ENCODE measurements at places on chromosomes 5 and 9.

- H3K4me3 ChIP-seq: no peak overlapping the region
- H3K4me1 ChIP-seq: no peaks in the 10 kb centered on the region
- DNase-seq: no peak
- H3K36me3 ChIP-seq: no peaks in the 10 kb centered on the region
- no peaks in the 10 kb centered on the region for H3K27me3 ChIP-seq
- H3K27ac ChIP-seq: no peak overlapping the region
Measured at GRCh38 chr5:145903113-145903512, 30.3 kb upstream of the GRXCR2 start.

DNA sequence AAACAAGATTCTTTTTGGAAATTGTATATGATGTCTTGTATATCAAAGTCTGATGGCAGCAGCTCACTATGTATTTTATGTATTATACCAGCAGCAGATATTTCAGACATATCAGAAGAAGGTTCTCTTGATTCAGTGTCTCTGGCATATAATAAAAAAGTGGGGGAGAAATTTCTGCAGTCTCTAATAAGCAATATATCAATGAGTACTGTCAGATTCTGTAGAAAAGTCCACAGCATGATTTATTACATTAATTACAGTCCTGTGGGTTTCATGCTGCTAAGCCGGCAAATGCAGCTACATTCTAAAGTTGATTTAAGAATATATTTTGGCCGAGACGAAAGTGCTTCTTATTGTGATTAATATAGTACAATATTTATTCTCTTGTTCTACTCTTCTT is 113.1 kb downstream of the KIAA1958 start:
- H3K27me3 ChIP-seq: no peaks in the 10 kb centered on the region
- no peaks in the 10 kb centered on the region for H3K36me3 ChIP-seq
- H3K27ac ChIP-seq: no peak overlapping the region
- H3K4me1 ChIP-seq: no peaks in the 10 kb centered on the region
- no peak for DNase-seq

GRCh38 chr5:94316916-94317838 is 301.2 kb downstream of the KIAA0825 start:
- H3K4me3 ChIP-seq: no peak overlapping the region
- H3K36me3 ChIP-seq: no peaks in the 10 kb centered on the region
- no peaks in the 10 kb centered on the region for H3K27me3 ChIP-seq
- H3K4me1 ChIP-seq: no peaks in the 10 kb centered on the region

- H3K27ac ChIP-seq: no peak overlapping the region
- peaks cover 3% of the 10 kb centered on the region for H3K27me3 ChIP-seq
- H3K4me3 ChIP-seq: no peak overlapping the region
- no peaks in the 10 kb centered on the region for H3K36me3 ChIP-seq
- no peak for DNase-seq
Measured at GRCh38 chr5:42718591-42718990, 38.0 kb upstream of the CCDC152 start.

DNA sequence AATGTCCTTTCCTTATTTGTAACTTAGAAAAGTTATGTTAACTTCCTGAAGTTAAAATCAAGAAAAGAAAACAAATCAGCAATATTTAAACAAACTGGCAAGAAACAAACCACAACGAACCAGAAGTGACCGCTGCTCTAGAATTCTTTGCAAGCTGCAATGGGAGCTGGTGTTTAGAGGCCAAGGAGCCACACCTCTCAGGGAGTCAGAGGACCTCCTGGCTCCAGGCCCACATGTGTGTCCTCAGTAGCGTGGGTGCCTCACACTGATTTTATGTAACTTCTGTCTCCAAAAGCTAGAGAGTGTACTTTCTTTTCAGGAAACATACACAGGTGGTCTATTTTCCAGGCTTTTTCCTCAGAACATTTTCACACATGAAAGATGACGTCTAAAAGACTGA is 100.4 kb downstream of the IRX2 start:
- no peaks in the 10 kb centered on the region for H3K4me1 ChIP-seq
- H3K27ac ChIP-seq: no peak overlapping the region
- H3K27me3 ChIP-seq: no peaks in the 10 kb centered on the region
- H3K4me3 ChIP-seq: no peak overlapping the region
- DNase-seq: no peak

Data from T-cell (primary cell).